ENCODE measurements at places on chromosomes 2 and 18. TPM values are rescaled to one million over a fixed set of nuclear protein-coding genes. Genes with fewer than 3 reads are reported as not detected.

Gene FABP1
- polyA plus RNA-seq = 1.0 TPM

Gene TCF23
- polyA plus RNA-seq = not detected

Gene MSTN
- polyA plus RNA-seq = not detected

DNA sequence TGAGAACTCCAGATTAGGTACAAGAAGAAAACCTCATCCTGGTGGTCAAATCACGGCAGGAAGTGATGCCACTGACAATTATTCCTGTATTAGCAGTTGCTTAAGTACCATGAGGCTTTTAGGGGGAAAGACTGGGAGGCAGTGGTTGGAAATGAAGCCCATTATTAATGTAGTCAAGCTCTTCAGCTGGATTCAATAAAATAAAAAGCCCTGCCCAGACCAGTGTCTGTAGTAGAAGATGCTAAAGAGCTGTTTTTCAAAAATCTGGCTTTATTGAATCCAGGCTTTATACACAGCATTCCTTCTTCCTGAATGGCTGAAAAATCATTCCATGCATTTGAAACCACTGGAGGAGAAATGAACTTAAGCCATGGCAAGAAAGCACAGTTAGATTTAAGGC lies 155.2 kb downstream of the BCL2 start:
- no peak for DNase-seq

DNA sequence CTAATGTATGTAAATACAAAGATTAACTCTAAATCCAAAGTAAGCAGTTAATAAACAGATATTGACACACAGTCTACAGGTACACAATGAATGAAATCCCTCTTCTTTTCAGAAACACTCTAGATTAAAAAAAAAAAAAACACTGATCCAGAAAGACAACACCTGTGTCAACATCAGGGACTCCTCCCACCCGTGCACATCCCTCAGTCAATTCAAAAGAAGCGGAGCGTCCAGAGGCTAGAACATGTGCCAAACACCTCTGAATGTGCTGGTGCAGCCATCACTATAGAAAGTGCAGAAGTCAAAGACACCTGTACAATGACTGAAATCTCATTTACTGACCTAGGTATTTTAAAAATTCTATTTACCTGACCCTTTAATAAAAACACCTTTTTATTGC lies 622.6 kb upstream of the ID2 start:
- no peak for DNase-seq

DNA sequence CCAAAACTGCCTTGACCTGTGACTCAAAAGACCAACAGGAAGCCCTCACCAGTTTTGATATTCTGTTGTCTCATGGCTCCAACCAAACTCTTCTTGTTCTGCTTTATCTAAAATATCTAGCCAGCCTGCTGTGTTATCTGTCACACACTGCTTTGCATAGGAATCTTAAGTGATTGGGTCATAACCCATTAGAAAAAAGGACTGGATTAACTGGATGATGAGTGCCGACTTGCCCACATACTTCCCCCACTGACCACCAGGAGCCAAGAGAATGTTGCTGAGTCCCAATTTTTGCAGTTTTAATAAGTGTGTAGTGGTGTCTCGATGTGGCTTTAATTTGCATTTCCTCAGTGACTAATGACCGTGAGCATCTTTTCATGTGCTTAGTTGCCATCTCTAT lies 6.5 kb downstream of the MOGAT1 start:
- no peak for DNase-seq

- DNase-seq = no peak
These were observed 11.6 kb downstream of the IRS1 start for GRCh38 chr2:226788064-226788463.

DNA sequence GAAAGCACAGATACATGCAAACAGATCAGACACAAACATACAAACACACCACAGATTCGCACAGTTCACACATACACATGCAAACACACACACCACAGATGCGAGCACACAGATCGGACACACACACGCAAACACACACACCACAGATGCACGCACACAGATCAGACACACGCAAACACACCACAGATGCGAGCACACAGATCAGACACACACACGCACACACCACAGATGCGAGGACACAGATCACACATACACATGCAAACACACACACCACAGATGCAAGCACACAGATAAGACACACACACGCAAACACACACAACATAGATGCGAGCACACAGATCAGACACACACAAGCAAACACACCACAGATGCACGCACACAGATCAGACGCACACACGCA lies 149.0 kb downstream of the PXDN start:
- no peak for DNase-seq

DNA sequence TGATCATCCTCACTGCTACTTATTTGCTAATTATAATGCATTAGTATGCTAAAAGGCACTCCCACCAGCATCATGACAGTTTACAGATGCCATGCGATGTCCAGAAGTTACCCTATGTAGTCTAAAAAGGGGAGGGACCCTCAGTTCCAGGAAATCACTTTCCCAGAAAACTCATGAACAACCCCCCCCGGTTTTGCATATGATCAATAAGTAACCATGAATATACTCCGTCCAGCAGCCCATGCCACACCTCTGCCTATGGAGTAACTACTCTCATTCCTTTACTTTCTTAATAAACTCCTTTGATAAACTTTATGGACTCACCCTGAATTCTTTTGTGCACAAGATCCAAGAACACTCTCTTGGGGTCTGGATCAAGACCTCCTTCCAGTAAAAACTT lies 86.8 kb downstream of the MALT1 start:
- no peak for DNase-seq

GRCh38 chr2:160940699-160941098 lies 219.5 kb upstream of the TANK start:
- DNase-seq = no peak

GRCh38 chr18:8797206-8797605 lies 91.8 kb downstream of the MTCL1 start:
- DNase-seq = peak; percentile 22

DNA sequence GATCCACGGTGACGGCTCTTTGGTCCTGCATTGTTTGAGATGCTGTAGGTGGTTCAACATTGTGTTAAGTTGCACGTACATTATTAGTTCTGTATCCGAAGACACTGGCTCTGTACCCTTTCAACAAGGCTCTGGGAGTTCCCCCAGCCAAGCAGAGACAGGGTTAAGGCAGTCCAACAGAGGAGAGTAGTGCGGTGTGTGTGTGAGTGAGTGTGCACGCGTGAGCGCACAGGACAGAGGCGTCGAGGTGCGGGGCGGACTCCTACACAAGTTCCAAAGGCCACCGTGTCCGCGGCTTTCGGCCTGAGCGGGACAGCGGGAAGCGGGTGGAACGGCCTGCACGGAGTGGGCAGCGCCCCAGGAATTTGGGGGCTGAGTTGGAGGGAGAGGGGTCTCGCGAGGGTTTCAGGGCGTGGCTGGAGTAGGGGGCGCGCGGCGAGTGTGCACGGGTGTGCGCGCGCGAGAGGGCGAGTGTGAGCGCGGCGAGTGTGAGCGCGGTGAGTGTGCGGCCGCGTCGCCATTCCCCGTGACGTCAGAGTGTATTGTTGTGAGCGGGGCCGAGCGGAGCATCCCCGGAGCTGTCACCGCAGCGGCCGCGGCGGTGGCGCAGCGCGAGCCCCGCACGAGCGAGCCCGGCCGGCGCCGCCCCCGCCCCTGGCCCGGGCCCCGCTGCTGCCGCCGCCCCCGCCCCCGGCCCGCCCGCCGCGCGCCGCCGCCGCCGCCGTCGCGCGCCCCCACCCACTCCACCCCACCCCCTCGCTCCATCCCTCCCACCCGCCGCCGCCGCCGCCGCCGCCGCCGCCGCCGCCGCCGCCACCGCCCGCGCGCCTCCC lies at the start of gene ASXL3:
Gene ASXL3 (plus strand): TSS at position 535 of the 833 bp plus-strand sequence. CDS start 413 bp downstream, outside the sequence.
- DNase-seq = peak; percentile 92
